CD4-positive, alpha-beta T cell treated with Interleukin-15 for 4 hours (primary cell): ENCODE measurements at places on chromosomes 12 and 14.

- DNase-seq: no peak
Measured at GRCh38 chr12:108106599-108106998, 22.5 kb upstream of the WSCD2 start.

GRCh38 chr12:63206494-63206893 lies 55.5 kb upstream of the AVPR1A start:
- no peak for DNase-seq

- DNase-seq: no peak
Measured at GRCh38 chr14:92650581-92651105, 97.8 kb downstream of the LGMN start.

- DNase-seq: no peak
Measured at GRCh38 chr12:533718-534117, 74.0 kb downstream of the B4GALNT3 start.
